H9 (cell line): ENCODE measurements at places on chromosomes 13 and 19. TPM values are rescaled to one million over a fixed set of nuclear protein-coding genes. Genes with fewer than 3 reads are reported as not detected.

DNA sequence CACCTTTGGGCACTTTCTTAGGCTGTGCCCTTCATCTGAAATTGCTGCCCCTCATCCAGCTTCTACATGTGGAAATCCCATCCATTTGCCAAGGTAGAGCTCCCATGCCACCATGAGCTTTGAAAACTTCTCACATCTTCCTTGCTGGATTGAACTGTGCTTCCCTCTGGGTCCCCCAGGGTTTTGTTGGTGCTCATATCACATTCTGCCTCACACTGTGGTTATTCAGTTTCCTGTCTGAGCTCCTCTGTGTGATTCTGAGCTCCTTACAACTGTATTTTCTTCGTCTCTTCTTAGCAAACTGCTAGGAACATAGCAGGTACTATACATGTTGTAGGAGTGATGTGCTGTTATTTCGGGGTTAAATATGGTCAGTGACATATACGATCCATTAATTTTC lies 74.9 kb upstream of the KL start:
- DNase-seq: no peak

Gene C1QTNF9
- total RNA-seq: not detected in 2 replicates

DNA sequence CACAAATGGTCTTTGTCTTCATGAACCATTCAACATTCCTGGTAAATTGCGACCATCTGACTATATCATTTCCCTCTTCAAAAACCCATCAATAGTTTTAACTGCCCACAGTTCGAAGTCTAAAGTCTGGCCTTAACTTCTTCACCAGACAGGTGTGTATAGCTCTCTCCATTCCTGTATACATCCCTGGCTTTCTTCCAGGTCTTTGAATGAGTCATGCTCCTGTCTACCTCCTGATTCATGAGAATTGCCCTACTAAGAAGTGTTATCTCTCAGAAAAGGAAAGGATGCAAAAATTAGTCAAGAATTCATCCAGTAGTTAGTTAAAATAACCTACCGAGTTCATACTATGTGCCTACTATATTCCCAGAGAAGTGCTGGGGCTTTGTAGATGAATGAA lies 225.0 kb downstream of the TBC1D4 start:
- no peak for DNase-seq

DNA sequence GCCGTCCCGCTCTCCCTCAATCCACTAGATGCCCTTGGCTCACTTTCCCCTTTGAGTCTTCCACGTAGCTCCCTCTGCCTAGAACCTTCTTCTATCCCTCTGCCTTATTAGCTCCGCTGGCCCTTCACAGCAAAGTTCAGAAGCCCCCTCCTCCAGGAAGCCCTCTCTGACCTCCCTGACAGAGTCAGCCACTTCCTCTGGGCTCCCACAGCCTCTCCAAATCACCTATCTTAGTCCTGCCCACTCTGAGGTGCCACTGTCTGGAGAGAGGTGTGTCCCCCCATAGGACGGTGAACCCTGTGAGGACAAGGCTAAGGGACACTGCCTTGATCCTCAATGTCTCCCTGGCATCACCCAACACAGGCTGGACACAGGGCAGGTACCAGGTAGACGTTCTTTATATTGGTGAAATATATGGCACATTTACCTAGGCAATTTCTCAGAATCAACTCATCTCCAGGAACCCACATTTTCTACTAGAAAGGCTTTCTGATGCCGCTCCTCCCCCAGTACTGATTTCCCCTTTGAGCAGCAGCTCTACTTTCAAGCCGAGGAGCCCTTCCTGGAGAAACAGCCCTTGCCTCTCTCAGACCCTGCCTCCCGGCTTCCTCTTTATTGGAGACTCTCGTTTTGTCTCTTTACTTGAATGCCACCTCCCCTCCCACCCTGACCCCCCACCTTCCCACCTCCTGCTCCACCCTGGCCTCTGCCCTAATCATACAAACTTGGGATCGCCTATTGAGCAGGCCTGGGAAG lies 3.4 kb upstream of the TGFB1 start:
- no peak for DNase-seq

DNA sequence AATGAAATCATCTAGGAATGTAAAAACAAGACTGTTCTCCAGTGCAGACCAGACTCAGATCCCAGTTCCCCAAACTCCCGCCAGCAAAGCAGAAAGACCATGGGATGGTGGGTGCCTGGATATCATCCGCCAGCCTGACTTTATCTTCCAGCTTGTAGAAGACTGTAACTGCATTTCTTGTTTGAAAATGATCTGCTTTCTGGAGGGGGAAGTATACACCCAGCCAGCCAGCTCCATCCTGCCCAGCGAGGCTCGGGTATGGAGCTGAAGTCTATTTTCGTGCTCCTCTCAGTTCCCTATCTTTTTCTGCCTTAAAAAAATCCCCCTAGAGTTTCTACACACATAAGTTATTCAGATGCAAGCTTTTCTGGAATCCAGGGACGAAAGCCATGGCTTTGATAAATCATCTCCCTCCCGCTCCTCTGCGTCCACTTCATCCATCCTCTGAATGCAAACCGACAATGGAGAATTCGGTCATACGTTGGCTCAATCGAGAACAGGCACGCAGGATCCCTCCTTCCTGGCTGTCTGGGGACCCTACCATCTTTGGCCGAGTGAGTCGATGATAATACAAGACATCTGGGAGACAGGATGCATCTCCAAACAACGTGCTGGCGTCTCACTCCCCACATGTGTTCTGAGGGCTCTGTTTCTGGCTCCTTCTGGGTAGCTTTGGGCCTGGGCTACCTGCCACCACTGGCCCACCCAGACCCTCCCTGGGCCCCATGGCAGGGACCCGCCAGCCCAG lies 31.2 kb downstream of the CEBPG start:
- no peak for DNase-seq

DNA sequence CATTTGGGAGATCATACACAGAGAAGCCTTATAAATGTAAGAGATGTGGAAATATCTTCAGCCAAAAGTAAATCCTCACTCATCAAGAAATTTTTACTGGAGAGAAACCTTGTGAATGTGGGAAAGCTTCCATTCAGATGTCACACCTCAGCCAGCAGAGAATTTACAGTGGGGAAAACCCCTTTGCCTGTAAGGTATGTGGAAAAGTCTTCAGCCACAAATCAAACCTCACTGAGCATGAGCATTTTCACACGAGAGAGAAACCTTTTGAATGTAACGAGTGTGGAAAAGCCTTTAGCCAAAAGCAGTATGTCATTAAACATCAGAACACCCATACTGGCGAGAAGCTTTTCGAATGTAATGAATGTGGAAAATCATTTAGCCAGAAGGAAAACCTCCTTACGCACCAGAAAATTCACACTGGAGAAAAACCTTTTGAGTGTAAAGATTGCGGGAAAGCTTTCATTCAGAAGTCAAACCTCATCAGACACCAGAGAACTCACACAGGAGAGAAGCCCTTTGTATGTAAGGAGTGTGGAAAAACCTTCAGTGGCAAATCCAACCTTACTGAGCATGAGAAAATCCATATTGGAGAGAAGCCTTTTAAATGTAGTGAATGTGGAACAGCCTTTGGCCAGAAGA lies 21.5 kb downstream of the ZNF146 start:
- DNase-seq: no peak

DNA sequence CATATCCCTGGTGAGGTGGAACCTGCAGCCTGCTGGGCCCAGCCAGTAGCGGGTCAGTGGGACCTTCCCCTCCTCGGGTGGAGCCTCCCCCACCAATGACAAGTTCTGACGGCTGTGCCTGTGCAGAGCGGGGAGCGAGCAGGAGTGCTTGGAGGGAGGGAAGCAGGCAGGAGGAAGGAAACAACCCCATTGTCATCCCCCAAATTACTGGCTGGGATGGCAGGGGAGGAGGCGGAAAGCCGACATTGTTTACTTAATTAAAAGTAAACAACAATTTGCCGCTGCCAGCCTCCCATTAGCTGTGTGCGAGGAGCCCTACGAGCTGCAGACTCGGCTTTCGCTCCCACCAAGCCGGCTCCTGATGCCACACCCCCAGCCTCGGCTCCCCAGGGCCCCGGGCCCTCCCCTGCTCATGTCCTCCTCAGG lies 45.5 kb downstream of the LYL1 start:
- DNase-seq: no peak

- no peak for DNase-seq
Measured at GRCh38 chr13:44259045-44260027, 114.3 kb upstream of the SERP2 start.

Gene FREM2
- total RNA-seq: 15.4 and 16.0 TPM in 2 replicates

DNA sequence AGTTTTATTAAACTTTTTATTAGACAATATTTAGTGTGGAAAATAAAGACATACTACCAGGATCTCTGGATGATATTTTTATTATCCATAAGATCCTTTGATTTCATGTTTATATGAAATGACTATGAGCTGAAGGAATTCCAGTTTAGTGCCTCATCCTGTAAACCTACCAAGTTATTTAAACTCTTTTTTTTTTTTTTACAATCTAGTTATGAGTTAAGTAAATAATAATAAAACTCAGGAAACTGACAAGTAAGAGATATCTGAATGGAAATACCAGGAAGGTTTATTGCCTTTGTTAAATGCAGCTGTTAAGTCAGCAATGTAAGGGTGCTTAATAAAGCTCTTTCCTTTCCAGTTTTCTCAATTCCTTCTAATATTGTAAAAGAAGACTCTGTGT lies 53.9 kb downstream of the RXFP2 start:
- DNase-seq: no peak

DNA sequence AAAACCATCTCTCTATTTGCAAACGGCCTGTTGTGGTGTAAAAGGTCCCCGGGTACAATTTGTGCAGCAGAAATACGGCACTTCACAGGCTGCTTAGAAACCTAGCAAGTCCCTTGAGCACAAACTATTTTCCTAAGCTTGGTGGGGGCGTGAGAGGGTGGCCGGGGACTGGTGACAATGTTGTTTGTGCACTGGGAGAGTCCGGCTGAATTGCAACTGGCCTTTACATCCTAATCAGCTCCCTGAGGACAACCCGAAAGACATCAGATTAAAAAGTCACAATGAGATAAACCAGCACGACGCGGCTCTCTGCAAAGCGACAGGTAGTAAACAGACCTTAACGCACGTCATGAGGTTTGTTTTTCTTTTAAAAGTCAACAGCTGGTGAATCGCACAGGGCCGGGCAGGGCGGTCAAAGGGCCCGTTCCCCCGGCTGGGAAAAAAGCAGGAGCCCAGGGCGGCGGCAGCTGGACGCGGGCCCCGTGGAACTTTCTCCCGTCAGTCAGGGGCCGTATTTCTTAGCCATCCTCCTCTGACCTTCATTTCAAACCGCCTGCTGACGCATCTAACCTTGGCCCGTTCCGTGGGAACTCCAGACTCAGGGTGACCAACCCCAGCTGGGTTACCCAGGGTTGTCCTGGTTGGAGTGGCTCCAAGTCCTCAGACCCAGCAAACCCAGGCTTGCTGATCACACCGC lies 112.3 kb downstream of the GADD45B start:
- no peak for DNase-seq

- DNase-seq: no peak
Measured at GRCh38 chr13:57270493-57270892, 103.5 kb downstream of the PRR20E start.

Gene ERFL
- 0.11 and 0.22 TPM in 2 replicates for total RNA-seq

- DNase-seq: no peak
Measured at GRCh38 chr19:42247640-42248199, 5.3 kb upstream of the GSK3A start.

- peak; percentile 33 for DNase-seq
Measured at GRCh38 chr19:12137221-12137940, 2.8 kb downstream of the ZNF20 start.

GRCh38 chr13:51222686-51223559 lies 725 bp downstream of the FAM124A start:
- DNase-seq: no peak

DNA sequence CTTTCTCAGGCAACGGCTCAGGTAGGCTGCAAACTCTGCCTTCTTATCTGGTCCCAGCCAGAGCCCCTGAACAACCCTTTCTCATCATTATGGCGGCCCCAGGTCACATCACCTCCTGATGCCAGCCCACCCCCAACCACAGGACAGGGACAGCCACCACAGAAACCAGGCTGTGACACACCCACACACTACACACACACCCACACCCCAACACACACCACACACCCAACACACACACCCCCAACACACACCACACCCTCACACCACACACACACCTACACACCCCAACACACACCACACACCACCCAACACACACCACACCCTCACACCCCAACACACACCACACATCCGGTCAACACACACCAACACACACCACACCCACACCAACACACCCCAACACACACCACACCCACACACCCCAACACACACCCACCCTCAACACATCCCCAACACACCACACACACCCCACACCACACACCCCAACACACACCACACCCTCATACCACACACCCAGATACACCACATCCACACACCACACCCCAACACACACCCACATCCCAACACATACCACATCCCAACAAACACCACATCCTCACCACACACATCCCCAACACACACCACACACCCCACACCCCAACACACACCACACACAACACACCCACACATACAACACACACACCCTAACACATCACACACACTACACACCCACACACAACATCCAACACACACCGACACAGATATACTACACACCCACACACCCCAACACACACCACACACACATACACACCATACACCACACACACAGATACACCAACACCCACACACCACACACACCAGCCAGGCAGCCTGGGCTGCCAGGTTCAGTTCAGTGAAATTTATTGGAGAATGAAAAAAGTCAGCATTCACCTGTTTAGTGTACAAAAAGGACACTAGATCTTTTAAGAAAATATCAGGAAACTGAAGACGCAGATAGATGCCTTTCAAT lies 4.2 kb upstream of the ISYNA1 start:
- DNase-seq: no peak

DNA sequence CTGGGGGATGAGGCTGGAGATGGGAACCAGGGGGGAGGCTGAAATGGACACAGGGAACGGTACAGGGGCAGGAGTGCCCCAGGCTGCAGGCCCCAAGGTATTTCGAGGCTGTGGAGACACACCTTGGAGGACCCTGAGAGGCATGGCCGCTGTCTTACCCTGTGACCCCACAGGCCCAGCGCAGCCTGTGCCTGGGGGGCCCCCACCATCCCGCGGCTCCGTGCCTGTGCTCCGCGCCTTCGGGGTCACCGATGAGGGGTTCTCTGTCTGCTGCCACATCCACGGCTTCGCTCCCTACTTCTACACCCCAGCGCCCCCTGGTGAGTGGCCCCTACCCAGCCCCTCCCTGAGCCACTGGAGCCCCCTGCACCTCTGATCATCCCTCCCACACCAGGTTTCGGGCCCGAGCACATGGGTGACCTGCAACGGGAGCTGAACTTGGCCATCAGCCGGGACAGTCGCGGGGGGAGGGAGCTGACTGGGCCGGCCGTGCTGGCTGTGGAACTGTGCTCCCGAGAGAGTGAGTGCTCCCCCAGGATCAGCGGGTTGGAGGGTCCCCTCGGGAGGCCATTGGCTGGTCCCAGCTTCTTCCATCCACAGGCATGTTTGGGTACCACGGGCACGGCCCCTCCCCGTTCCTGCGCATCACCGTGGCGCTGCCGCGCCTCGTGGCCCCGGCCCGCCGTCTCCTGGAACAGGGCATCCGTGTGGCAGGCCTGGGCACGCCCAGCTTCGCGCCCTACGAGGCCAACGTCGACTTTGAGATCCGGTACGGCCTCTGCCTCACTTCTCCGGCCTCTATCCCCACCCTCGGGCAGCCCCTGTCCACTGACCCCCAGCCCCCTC lies 16.9 kb upstream of the SPIB start:
- DNase-seq: peak; percentile 33
